ENCODE measurements at places on chromosomes 1 and 21.
A peak's percentile ranks its signal among the peaks of the same experiment; 100 is the strongest.

GRCh38 chr21:21324297-21324696, 326.1 kb downstream of the NCAM2 start:
- DNase-seq = no peak

GRCh38 chr1:65959896-65960567, 167.3 kb downstream of the PDE4B start:
- no peak for DNase-seq

- no peak for DNase-seq
These were observed 8.6 kb downstream of the ATP6V1G3 start for GRCh38 chr1:198531891-198532290.

GRCh38 chr1:43557744-43558245, 27.1 kb downstream of the PTPRF start:
- DNase-seq = no peak

- DNase-seq = no peak
These were observed 15.1 kb downstream of the RCSD1 start for GRCh38 chr1:167645140-167645541.

- no peak for DNase-seq
These were observed 46.8 kb upstream of the RUNX1 start for GRCh38 chr21:35095859-35096291.

DNA sequence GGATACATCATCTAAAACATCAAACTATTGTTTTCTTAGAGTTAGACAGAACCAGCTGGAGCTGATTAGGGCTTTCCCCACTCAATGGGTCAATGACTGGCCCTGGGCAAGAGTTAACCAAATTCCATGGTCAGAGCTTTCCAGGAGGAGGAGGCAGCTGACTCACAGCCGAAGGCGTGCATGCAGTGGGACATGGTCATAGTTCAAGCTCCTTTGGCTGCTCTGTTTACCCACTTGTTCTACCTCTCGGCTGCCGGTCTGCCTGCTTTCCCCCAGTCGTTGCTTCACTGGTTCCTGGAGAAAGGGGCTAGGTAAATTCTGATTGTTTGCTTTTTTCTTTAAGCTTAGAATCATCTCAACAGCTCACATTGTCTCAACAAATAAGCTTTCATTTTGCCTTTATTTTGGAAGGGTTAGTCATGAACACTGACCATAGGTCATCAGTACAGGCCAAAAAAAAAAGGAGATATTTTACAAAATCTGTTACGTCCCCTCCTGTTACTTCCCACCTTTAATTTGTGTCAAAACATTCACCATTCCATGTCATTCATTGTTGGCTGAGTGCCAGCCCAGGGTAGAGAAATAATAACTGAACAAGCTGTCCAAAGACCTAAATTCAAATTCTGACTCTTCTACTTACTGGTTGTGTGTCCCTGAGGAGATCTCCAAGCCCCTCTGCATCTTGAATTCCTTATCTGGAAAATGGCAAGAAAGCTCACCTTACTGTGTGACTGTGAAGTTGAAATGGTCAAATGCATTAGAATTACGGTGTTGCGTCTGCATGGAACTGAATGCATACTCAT, 12.0 kb downstream of the MAB21L3 start:
- no peak for DNase-seq

DNA sequence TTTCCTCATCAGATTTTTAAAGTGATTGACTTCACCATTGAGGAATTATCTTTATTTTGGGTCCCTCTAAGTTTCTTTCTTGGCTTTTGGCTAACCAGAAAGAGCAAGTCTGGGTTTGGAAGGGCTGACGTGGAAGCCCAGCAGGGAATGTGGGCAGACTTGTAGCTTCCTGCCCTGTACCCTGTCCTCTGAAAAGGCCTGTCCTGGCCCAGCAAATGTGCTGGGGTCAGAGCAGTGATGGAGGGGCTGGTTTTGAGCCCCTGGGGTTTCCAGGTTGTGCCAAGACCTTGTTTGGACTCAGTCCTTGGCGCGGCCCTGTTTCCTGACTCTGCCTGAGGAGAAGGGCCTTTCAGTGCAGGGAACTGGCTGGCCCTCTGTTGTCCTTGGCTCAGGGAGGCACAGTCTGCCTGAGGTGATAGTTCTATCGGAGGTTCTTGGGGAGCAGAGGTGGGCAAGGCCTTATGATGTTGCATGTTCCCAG, 72.1 kb downstream of the UCK2 start:
- no peak for DNase-seq

GRCh38 chr1:155085504-155086127, 7.0 kb downstream of the EFNA3 start:
- DNase-seq = no peak

DNA sequence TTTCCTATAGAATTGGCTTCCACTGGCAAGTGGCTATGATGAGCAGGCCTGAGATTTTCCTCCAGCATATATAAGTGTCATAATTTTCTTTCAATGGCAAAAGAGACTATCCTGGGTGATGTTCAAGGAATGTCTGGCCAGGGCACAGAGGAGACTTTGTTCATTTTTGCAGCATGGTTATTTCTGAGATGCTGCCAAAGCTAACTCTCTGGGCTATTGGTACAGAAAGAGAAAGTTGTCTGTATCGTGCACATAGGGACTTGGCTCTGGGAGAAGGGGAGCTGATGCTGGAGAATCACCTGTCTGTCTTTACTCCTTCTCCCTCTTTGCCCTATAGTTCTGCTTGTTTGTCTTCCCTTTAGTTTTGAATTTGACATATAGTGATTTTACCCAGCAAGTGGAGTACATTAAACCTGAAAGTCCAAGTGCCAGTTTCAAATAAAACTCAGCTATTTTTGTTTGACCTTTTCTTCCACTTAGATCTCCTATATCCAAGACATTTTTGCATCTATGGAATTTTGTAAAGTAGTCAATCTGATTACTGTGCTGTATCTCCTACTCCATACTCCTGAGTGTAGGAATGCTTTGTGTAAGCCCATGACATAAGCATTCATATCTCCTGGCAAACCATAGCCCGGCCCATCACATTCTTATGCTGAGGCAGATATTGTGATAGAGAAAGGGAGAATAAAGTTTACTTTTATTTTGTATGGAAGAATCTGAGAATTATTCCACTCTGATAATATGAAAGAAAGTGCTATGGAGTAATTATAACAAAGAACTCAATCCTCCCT, 3.9 kb downstream of the FNDC7 start:
- DNase-seq = no peak

DNA sequence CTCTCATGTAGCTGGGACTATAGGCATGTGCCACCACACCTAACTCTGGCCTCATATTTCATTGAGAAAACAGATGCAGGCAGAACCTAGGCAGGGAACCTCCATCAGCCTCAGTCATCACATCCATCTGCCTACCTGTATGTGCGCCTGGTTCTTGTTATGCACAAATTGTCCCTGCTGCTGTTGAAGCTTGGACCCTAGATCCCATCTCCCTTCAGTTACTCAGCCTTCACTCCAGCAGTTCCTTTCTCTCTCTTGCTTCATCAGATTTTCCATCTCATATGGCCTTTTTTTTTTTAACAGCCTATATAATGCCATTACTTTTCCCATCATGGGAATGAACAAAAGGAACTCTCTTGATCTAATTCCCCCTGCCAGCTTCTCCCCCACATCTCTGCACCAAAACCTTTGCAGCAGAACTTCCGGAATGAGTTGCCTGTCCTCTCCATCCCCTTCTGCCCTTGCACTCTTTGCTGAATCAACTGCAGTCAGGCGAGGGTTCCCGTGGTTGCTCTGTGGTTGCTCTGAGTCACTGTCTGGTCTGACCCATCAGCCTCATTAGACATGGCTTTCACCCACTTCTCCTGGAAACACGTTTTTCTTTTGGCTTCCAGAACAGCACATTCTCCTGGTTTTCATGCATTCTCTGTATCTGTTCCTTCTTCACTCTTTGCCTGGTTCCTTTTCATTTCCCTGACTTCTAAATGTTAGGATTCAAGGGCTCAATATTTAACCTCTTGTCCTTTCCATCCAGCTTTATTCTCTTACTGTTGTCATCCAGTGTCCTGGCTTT, 41.5 kb downstream of the UBE4B start:
- DNase-seq = no peak

DNA sequence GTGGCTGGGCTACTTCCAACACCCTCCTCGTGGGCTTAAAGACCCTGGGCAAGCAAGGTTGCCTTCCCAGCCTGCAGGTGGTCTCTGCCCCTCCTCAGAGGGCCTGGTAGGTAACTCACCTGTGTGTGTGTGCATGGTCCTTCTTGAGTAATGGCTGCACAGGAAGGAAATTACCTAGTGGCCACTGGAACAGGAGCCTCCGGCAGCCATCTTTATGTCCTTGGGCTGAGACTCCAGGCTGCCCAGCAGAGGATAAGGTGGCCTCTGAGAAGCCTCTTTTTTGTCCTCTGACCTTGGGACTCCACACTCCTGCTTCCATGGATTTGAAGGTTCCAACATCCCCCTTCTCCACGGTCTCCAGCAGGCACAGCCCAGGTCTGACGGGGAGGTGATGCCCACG, 20.0 kb downstream of the DRAXIN start:
- DNase-seq = no peak

- no peak for DNase-seq
These were observed 24.3 kb downstream of the AHCTF1 start for GRCh38 chr1:246907472-246907871.

DNA sequence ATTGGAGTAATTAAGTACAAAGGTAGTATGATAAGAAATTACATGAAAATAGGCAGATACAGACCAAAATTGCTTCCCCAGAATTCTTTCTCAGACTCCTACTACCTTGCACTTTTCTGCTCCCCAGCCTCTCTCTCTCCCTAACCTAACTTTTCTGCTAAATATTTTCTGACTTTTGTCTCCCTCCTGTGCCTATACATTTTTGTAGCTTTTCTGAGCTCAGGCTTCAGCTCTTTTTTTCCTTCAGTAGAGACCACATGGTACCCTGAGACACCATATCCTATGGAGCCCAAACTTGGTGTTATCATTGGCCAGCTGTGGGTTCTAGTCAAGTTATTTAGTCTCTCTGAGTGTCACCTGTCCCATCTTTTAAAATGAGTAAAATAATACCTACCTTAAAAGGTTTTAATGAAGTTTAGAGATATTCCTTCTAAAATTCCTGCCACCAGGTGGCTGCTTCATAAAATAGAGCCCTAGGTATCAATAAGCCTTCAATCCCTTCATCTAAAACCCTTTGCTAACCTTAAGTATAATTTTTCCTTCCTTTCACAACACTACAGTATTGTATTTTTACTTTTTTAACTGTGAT, 237.6 kb upstream of the DUSP10 start:
- DNase-seq = no peak

GRCh38 chr1:240090957-240091600, 604 bp upstream of the FMN2 start:
- DNase-seq = no peak

DNA sequence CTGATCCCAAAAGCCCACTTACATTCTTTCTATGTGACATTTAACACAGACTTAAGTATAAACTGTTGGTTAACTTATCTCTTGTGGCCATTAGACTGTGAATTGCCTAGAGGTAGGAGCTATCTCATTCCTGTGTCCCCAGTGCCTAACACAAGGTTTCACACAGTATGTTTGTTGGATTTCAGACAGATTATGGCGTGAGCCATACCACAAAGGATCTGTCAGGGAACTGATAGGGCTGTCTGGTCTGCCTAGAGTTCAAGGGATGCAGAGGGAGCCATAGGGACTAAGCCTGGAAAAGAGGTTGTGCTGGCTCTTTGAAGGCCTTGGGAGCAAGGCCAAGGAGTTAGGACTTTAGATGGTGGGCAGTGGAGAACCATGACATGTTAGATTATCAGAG, 40.0 kb downstream of the MEF2D start:
- no peak for DNase-seq

DNA sequence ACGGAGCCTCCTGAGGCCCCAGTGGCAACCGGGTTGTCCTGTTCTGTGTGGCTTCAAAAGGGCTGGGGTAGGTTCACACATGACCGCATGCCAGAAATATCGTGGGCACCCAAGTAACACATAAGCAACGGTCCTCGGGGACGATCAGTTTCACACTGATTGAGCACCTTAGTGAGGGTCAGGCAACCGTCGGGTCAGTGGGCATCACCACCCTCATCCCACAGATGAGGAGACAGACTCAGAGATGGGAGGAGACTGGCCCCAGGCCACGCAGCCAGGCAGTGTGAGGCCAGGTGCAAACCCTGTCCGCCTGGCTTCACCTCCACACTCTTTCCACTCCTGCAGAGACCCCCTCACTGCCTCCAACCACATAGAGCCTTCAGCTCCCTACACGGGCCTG, 309.8 kb downstream of the MATN1 start:
- no peak for DNase-seq

GRCh38 chr1:209802780-209803152, 3.2 kb downstream of the IRF6 start:
- no peak for DNase-seq

DNA sequence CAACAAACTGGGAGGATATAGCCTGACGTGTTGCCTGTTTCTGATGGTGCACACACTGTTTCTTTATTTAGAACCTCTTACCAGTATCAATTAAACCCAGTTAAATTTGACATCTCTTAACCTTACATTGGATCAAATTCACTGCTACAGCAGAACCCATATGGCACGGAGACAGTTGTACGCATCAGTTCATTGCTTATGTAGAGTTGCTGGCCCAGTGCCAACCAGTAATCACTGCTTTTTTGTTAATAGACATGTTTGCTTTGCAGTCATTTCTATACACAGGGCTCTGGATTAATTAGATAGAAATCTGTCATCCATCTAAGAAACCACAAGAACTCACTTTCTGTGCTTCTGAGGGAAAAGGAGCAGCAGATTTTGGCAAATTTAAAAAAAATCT, 154.0 kb downstream of the RWDD3 start:
- DNase-seq = peak; percentile 70

GRCh38 chr1:102732927-102733326, 375.4 kb downstream of the COL11A1 start:
- no peak for DNase-seq

DNA sequence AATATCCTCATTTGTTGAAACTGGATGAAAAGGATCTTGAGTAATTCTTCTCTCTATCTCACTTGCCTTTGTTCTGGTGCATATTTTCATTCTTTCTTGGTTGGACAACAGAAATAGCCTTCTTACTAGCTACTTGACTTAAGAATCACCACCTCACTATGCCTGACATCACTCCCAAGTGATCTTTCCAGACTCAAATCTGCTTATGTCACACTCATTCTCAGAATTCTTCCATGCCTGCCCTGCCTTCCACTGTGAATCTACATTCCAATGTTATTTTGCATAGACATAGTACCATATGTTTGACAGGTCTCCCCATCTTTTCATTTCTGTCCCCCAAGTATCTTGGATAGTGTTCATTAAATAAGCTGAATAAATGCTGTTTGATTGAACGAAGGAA, 78.5 kb upstream of the DPYD start:
- no peak for DNase-seq

DNA sequence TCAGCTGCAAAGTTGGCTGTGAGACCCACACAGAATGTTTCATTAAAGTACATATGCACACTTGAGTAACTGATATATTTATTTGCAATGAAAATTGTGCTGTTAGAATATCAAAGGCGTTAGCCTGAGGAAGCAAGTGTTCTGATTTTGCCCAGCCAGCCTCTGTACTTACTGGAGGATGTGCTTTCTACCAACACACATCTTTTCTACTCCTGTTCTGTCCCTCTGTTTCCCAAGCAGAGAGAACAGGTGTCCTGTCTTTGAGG, 31.4 kb downstream of the ELAVL4 start:
- DNase-seq = no peak

- DNase-seq = peak; percentile 9
These were observed 52.3 kb downstream of the PAPPA2 start for GRCh38 chr1:176515310-176515709.
